ENCODE measurements at places on chromosomes 7 and 10.

DNA sequence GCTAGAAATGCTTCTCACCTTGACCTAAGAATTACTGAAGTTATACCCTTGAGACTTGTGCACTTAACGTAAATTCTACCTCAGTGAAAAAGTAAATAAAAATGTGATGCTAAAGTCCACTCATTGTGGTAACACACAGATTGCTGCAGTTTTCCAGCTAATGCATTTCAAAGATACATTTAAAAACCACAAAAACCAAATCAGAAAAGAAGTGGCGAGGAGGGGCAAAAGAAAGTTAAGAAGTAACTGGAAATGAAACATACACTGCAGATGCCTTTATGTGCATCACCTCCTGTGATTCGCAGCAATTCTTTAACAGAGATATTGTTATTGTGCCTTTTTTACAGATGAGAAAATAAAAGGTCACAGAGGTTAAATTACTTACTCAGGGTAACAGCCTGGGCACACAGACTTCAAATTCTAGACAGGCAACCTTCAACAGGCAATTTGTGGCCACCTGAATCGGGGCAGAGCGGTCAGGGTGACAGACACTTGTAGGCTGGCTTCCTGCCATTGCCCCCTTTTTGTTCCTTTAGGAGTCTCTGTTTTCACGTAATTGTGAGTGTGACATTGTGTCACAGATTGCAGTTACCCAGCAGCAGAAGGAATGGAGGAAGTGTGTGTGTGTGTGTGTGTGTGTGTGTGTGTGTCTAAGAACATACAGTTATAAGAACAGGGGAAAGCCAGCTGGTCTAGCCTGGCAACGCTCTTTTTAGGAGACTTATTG is 1.9 kb downstream of the WIPF3 start:
- DNase-seq: no peak

- no peak for DNase-seq
These were observed 62.7 kb downstream of the USP6NL start for GRCh38 chr10:11548768-11549099.

- peak; percentile 75 for DNase-seq
These were observed 10.0 kb upstream of the DDIT4 start for GRCh38 chr10:72263613-72264241.

- no peak for DNase-seq
These were observed 103.6 kb upstream of the EGR2 start for GRCh38 chr10:62919776-62920175.

DNA sequence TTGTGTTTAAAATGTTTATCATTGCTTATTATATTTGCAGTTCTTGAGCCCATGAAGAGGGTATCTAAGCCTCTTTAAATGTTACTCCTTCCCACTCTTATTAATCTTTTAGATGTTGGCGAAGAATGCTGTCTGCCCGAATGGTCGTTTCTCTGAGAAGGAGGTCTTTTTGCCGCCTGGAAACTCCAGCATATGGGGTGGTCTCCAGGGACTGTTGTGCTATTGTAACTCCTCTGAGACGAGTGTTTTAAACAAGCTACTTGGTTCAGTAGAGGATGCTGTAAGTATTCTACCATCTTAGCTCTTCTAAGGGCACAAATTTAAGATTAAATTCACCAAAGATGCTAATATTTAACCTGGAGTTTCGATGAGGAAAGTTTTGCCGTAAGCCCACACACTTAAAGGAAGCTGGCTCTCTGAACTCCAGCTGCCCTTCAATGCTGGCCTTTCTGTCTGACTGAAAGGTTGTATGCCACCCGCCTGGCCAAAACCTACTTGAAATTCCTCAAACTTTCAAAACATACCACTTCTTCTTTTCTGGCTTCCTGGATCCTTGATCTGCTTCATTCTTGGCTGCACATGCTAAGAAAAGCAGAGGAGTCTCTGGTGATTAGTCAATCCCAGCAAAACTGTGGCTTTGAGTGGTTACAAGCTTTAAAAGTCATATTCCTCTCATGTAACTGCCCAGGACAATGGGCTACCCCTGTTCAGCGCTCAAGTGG is 74.7 kb downstream of the ABCA13 start:
- no peak for DNase-seq

DNA sequence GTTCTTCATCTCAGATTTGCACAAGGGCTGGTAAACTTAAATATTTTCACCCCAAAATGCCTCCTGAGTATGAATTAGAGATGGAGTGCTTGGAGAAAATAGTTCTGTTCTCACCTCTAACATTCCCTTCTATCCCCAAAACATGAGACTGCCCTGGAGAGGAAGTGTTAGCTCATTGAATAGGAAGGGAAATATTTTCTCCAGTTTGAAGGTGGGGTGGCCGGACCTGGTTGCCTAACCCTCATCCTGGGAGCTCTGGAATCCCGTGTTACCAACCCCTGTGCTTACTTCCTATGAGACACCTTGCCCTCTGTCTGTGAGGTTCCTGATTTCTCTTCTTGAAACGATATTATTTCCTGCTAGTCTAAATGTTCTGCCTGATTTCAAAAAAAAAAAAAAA is 779 bp downstream of the IFIT2 start:
- DNase-seq: no peak

DNA sequence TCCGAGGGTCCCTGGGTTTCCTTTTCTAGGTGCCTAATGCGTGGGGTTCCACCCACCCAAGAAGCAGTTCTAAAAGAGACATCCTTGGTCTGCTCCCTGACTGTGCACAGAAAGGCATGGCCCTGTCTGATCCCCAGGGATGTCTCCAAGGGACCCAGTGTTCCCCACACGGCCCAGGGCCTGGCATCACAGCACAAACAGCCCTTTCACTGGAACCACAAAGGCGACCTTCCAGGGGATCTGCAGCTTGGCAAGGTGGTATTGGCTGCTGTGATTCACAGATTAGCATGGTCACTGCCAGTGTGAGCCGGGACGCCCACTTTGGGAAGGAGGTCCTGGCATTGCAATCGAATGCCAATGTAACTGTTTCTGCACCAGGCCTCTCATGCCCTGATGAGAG is 6.4 kb downstream of the KCNMA1 start:
- DNase-seq: no peak

Measured in NCI-H1105 (cell line).